ENCODE measurements at places on chromosomes 7 and 10. TPM values are rescaled to one million over a fixed set of nuclear protein-coding genes. Genes with fewer than 3 reads are reported as not detected.

The GPNMB gene
- total RNA-seq: under 0.01 TPM

The TACR2 gene
- not detected for total RNA-seq

The COL26A1 gene
- total RNA-seq: not detected

The ZPBP gene
- not detected for total RNA-seq

The MBL2 gene
- total RNA-seq: not detected

The SUGCT gene
- total RNA-seq: 7.5 TPM

The GIMAP1 gene
- total RNA-seq: not detected

The FAM20C gene
- 7.7 TPM for total RNA-seq

The VGF gene
- 0.18 TPM for total RNA-seq

The OR2F1 gene
- total RNA-seq: not detected

The CPVL gene
- total RNA-seq: not detected

The RAB18 gene
- 53.0 TPM for total RNA-seq

The LDB3 gene
- 0.28 TPM for total RNA-seq

The UFSP1 gene
- total RNA-seq: 0.28 TPM

The CALD1 gene
- 532 TPM for total RNA-seq

The ATOH7 gene
- not detected for total RNA-seq

The COL13A1 gene
- 12.2 TPM for total RNA-seq

The CDH23 gene
- total RNA-seq: under 0.01 TPM

The ZNF503 gene
- total RNA-seq: 0.83 TPM

The LRRC18 gene
- not detected for total RNA-seq

The SUN3 gene
- not detected for total RNA-seq

The PTPN12 gene
- 24.7 TPM for total RNA-seq

The BHLHA15 gene
- not detected for total RNA-seq

The ZNF438 gene
- 2.8 TPM for total RNA-seq

The SAMD9 gene
- 15.6 TPM for total RNA-seq

The AMPH gene
- total RNA-seq: 3.9 TPM

The CALML5 gene
- total RNA-seq: not detected

The CPED1 gene
- total RNA-seq: 96.8 TPM

The PPP1R3C gene
- 61.7 TPM for total RNA-seq

The PNLIPRP2 gene
- not detected for total RNA-seq

The SLC26A4 gene
- 0.56 TPM for total RNA-seq

The MTURN gene
- 7.8 TPM for total RNA-seq

The TLX1 gene
- total RNA-seq: not detected

The TWNK gene
- total RNA-seq: 8.8 TPM

The TEX36 gene
- total RNA-seq: not detected

The PRKAG2 gene
- 25.6 TPM for total RNA-seq

The ARID5B gene
- 140 TPM for total RNA-seq

The NRG3 gene
- total RNA-seq: not detected

The OSBPL3 gene
- total RNA-seq: 29.9 TPM

The EEPD1 gene
- 8.1 TPM for total RNA-seq

The ABCB4 gene
- not detected for total RNA-seq

The PNLIP gene
- not detected for total RNA-seq

The SLC26A3 gene
- total RNA-seq: not detected

The NPVF gene
- total RNA-seq: not detected

All from IMR-90 (cell line).